NCI-H510A (cell line): ENCODE measurements at places on chromosomes 5 and 9.

GRCh38 chr9:132947756-132948155 lies 3.3 kb upstream of the TSC1 start:
- DNase-seq, result peak; percentile 49

- DNase-seq, result no peak
These were observed 51.1 kb upstream of the SMARCA2 start for GRCh38 chr9:1964093-1964492.

GRCh38 chr5:150347451-150347850 lies 10.0 kb upstream of the TCOF1 start:
- DNase-seq, result no peak

DNA sequence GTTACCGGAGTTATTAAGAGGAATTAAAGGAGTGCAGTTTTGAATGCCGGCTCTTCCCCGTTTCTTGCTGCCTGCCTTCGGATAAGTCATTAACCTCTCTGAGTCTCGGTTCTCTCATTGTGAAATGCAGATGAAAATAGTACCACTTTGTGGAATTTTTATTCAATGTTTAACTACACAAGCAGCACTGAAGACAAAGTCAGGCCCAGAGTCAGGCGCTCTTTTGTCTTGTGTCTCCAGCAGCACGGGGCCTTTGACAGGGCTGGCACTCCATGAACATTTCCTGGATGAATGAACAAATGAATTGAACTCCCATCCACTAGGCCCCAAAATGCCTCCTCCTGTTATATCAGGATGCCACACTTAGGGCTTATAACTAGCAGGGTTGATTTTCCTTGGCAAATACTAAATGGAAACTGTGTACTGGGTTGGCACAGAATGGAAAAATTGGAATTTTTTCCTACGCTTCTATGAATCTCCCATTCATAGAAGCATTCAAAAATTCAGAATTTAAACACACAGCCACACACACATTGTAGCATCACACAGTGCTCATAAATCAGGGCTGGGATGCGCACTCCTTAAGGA lies 332.8 kb downstream of the MLLT3 start:
- no peak for DNase-seq
